ENCODE measurements at places on chromosomes 16 and 17.
A peak's percentile ranks its signal among the peaks of the same experiment; 100 is the strongest.

GRCh38 chr17:51120357-51120738 is 320 bp downstream of the SPAG9 start:
- DNase-seq = peak; percentile 64

DNA sequence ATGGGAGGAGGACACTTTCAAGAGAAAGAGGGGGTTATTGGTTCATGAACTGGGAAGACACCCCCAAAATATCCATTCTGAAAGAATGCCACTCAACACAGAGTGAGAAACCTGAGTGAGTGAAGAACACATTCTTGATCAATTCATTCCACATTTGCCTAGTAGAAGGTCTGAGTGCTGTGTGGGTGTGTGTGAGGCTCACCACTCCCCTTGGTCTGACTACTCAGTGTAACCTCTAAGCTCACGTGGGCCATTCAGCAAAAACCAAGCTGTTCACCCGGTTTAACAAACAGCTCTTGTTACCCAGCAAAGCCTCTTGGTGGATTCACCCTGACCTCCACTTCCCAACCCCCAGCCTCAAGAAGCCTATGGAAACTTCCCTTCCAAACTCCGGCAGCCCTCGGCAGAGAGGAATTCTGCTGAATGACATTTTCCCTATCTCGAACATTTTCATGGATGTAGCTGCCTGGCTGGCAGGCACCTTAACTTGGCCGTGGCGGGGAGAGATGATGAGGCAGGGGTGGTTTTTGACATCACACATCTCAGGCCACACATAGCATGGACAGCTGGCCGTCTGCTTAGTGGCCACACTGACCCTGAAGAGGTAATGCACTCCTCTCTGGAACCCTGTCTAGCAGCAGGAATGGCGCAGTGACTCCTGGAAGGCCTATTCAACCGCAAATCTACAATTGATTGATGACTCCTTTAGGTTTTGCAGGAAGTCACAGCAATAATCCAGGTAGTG is 11.6 kb downstream of the ST6GALNAC1 start:
- DNase-seq = no peak

DNA sequence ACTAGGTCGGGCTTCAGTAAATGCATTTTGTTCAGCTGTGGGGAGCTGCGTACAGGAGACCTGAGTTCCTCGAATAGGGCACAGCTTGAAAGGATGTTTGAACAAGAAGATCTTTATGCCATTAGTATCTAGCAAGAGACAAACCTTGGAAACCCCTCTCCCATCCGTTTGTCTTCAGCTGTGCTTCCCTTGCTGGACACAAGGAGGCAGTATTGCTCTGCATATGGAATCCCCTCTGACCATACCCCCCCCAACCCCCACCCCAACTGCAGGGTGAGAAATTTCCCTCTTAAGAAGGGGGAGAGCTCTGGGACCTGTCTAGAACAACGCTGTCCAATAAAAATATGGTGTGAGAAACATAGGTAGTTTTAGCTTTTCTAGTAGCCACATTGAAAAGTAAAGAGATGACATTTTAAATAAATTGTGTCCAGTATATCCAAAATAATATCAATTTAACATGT is 1.6 kb downstream of the MRM1 start:
- DNase-seq = peak; percentile 37

DNA sequence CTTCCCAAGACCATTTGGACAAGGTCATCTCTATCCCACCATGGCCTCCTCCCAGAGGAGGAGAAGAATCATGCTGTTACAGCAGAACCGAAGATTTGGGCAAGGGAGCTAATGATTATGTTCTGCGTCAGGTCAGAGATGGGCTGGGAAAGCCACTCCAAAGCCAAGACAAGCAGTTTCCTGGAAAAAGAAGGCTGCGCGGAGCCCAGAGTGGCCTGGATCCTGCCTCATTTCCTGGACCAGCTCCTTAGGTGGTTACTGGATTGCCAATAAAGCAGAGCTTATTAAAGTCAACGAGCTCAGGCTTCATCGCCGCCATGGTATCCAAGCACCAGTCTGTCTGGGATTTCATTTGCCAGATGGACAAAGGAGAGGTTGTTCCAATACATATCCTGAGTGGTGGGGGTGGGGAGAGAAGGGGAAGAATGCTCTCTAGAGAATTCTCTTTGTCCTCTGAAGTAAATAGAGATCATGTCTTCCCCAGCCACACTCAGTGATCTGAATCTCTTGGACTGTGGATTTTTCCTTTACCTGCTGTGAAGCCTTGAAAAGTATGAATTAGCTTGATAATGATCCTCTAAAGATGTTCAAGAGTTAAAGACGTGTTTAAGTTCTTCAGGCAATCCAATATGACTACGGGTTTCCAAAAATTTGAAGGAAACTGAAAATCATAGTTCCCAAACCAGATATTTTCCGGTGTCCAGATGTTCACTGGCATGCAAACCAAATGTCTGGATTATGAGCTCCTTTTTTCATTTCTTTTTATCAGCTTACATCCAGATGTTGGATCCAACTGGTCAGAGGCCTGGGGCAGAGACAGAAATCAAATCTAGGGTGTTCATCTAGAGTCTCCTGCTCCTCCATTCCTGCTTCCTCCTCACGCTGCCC is 17.7 kb downstream of the PRAC1 start:
- no peak for DNase-seq

GRCh38 chr16:82194086-82194485 is 24.1 kb upstream of the MPHOSPH6 start:
- no peak for DNase-seq

- no peak for DNase-seq
These were observed 174.3 kb downstream of the CCDC182 start for GRCh38 chr17:57570724-57571344.

All from NCI-H510A (cell line).